ENCODE measurements at places on chromosomes 5 and 9.

DNA sequence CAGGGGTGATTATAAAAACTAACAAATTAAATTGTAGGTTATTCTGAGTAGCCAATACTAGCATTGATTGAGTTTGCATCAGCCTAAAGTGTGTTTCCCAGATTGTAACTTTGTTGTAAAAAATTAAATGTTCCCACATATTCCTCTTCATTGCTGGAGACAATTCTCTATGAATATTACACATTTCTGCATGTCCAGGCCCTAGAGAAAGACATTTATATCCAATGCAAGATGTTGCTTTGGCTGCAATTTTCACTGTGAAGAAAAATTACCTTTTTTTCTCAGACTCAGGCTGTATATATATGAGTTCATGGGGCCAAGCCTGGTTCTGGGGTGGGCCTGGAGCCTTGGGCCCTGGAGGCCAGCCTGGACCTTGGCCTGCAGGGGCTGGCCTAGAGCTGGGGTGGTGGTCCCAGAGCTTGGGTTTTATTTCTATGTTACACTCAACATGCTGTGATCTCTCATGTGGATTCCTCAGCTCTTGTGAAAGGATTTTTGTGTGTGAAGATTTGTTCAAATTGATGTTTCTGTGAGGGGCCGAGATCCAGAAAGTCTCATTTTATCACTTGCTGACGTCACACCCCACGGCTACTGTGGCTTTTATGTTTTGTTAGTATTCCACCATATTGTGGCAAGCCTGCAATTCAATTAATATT lies 232.5 kb downstream of the SPATA31A1 start:
- no peak for DNase-seq
- H3K27ac ChIP-seq, result no peak overlapping the region
- H3K27me3 ChIP-seq, result no peaks in the 10 kb centered on the region
- no peak overlapping the region for H3K4me3 ChIP-seq
- no peaks in the 10 kb centered on the region for H3K36me3 ChIP-seq
- peaks cover 4% of the 10 kb centered on the region for H3K4me1 ChIP-seq

GRCh38 chr5:15539951-15540350 lies 40.0 kb downstream of the FBXL7 start:
- H3K4me3 ChIP-seq, result no peak overlapping the region
- no peaks in the 10 kb centered on the region for H3K27me3 ChIP-seq
- no peaks in the 10 kb centered on the region for H3K36me3 ChIP-seq

- DNase-seq, result no peak
- H3K27ac ChIP-seq, result no peak overlapping the region
- H3K36me3 ChIP-seq, result no peaks in the 10 kb centered on the region
Observed at GRCh38 chr5:124231230-124231629, 515.2 kb downstream of the ZNF608 start.

- no peaks in the 10 kb centered on the region for H3K36me3 ChIP-seq
- H3K27ac ChIP-seq, result no peak overlapping the region
- no peak overlapping the region for H3K4me3 ChIP-seq
- no peaks in the 10 kb centered on the region for H3K27me3 ChIP-seq
- no peaks in the 10 kb centered on the region for H3K4me1 ChIP-seq
- no peak for DNase-seq
Observed at GRCh38 chr5:139683295-139684271, 35.4 kb downstream of the CXXC5 start.

GRCh38 chr9:101486693-101487442 lies 46.8 kb upstream of the RNF20 start:
- DNase-seq, result peak; percentile 74
- peak overlapping the region; percentile 40 for H3K27ac ChIP-seq
- H3K36me3 ChIP-seq, result no peaks in the 10 kb centered on the region
- no peaks in the 10 kb centered on the region for H3K27me3 ChIP-seq

DNA sequence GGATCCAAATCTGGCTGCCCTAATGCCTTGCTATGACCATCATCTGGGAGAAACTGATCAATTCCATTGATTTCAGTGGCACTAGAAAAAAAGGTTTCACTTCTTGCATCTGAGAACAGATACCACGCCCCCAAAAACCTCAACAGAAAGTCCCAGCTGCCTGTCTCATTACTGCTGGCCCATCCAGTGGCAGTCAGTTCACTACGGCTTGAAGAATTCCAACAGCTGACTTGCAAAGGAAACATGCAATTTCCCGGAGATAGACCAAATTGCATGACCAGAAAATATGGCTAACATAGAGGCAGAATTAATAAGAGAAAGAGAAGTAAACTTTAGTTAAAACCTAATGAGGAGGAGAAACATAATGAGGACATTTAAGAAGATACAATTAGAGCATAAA lies 48.6 kb downstream of the UGCG start:
- no peaks in the 10 kb centered on the region for H3K36me3 ChIP-seq
- no peak overlapping the region for H3K4me3 ChIP-seq
- no peaks in the 10 kb centered on the region for H3K27me3 ChIP-seq
- H3K4me1 ChIP-seq, result no peaks in the 10 kb centered on the region
- no peak for DNase-seq

- no peaks in the 10 kb centered on the region for H3K27me3 ChIP-seq
- no peak overlapping the region for H3K4me3 ChIP-seq
- peak overlapping the region; percentile 29 for H3K27ac ChIP-seq
- peaks cover 16% of the 10 kb centered on the region for H3K4me1 ChIP-seq
- no peak for DNase-seq
Observed at GRCh38 chr9:6787793-6788161, 30.0 kb downstream of the KDM4C start.

GRCh38 chr9:122128007-122128968 lies 31.3 kb downstream of the NDUFA8 start:
- no peak overlapping the region for H3K4me3 ChIP-seq
- H3K27me3 ChIP-seq, result no peaks in the 10 kb centered on the region
- H3K27ac ChIP-seq, result no peak overlapping the region
- peaks cover 11% of the 10 kb centered on the region for H3K4me1 ChIP-seq

DNA sequence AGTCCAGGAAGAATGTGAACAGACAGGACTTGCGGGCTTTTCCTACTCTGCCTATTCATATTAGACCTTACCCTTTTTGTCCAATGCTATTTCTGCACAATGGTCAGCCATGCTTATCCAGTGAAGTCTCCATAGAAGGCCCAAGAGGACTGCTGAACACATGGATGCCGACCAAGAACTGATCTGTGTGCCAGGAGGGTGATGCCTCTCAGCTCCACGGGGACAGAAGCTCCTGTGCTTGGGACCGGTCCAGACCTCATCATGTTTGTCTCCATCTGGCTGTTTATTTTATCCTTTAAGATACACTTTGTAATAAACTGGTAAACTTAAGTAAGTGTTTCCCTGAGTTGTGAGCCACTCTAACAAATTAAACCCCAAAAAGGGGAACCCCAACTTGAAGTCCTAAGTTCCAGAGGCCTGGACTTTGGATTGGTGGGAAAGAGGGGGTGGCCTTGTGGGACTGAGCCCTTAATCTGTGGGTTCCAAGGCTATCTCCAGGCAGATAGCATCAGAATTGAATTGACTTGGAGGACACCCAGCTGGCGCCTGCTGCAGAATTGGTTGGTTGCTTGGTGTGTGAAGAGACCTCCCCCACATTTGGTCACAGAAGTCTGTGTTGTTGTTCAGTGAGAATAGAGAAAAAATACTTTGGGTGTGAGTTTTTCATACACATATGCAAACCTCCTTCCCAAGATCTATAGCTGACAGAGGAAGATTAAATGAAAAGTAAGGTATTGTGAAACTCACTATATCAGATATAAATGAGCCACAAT lies 57.9 kb upstream of the ANKH start:
- peak overlapping the region; percentile 24 for H3K27ac ChIP-seq
- H3K27me3 ChIP-seq, result no peaks in the 10 kb centered on the region
- peaks cover 22% of the 10 kb centered on the region for H3K4me1 ChIP-seq

GRCh38 chr5:135153661-135154060 lies 119.6 kb upstream of the PITX1 start:
- H3K4me1 ChIP-seq, result peaks cover 38% of the 10 kb centered on the region
- H3K36me3 ChIP-seq, result no peaks in the 10 kb centered on the region
- H3K27me3 ChIP-seq, result no peaks in the 10 kb centered on the region
- DNase-seq, result peak; percentile 59
- H3K4me3 ChIP-seq, result no peak overlapping the region

DNA sequence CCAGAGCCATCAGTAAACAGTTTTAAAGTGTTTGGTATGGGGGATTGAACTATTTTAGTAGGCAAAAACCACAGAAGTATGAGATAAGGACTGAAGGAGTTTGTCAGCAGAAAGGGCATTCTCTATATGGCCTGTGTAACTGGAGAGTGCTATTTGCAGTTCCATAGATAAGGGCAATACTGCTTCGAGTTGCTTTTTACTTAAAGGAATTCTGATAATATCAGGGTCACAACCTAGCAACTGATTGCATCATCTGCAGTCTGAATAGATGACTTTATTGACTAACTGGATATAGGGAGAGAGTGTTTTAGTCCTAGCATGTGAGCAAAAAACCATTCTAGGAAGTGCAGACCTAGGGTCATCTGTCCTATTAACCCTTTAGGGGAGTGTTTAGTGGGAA lies 645.2 kb upstream of the PTPRD start:
- no peak overlapping the region for H3K4me3 ChIP-seq
- no peaks in the 10 kb centered on the region for H3K27me3 ChIP-seq
- no peak overlapping the region for H3K27ac ChIP-seq
- no peaks in the 10 kb centered on the region for H3K4me1 ChIP-seq

DNA sequence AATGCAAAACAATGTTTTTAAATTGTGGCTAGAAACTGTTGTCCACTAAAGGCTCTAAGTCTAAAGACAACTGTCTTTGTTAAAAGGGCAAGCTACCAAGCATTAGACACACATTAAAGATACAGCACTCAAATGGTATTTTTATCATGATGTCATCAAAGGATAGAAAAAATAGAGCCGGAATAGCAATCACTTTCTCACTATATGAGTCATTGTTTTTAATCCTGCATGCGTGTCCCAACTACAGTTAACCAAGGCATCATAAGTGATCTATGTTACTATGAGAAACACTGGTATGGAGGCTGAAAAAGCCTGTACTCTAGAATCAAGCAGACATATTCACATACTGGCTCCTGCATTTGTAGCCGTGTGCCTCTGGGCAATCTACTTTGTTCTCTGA lies 1.9 kb upstream of the PJA2 start:
- H3K27ac ChIP-seq, result peak overlapping the region; percentile 93
- DNase-seq, result no peak
- no peak overlapping the region for H3K4me3 ChIP-seq
- peaks cover 23% of the 10 kb centered on the region for H3K4me1 ChIP-seq
- peaks cover 9% of the 10 kb centered on the region for H3K36me3 ChIP-seq

DNA sequence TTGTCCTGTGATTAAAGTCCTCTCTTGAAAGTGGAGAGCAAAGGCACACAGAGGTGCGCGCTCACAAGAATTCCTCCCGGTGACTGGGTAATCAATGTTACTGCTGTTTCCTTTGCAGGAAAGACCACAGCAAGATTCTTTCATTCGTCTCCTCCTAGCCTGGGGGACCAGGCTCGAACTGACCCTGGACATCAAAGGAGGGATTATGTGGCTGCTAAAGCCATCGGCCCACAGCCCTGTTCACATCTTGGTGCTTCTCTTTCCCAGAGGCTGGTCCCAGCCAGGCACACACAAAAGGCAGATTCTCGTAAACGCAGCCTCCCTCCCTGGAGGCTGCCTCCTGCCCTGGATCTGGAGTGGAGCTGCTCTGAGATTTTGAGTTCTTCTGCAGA lies 230.9 kb downstream of the FANCC start:
- no peak overlapping the region for H3K27ac ChIP-seq
- H3K4me3 ChIP-seq, result no peak overlapping the region
- H3K4me1 ChIP-seq, result peaks cover 9% of the 10 kb centered on the region
- H3K36me3 ChIP-seq, result peaks cover 44% of the 10 kb centered on the region
- no peaks in the 10 kb centered on the region for H3K27me3 ChIP-seq
- no peak for DNase-seq

DNA sequence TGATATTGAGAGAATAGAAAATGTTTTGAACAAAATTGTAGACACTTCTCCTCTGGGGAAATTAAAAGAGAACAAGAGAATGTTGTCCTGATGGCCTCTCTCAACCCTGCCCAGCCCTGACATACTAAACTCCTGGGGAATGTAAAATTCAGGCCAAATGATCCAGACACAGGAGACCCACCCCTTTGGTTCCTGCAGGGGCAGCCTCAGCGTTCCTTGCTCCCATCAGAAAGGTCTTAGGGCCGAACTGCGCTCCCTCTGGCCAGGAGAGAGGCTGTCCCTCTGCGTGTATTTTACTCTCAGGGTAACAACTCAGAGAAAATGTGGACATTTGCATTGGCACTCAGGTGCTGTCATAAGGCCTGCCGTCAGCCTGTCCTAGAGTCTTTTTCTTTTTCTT lies 616.3 kb upstream of the KLF4 start:
- H3K4me3 ChIP-seq, result no peak overlapping the region
- no peaks in the 10 kb centered on the region for H3K27me3 ChIP-seq
- no peak overlapping the region for H3K27ac ChIP-seq
- peaks cover 8% of the 10 kb centered on the region for H3K4me1 ChIP-seq
- no peak for DNase-seq

- no peaks in the 10 kb centered on the region for H3K4me1 ChIP-seq
- no peak for DNase-seq
- no peak overlapping the region for H3K4me3 ChIP-seq
- H3K27me3 ChIP-seq, result no peaks in the 10 kb centered on the region
- H3K27ac ChIP-seq, result no peak overlapping the region
- H3K36me3 ChIP-seq, result peaks cover 18% of the 10 kb centered on the region
Observed at GRCh38 chr5:60886158-60886557, 42.1 kb upstream of the ELOVL7 start.

DNA sequence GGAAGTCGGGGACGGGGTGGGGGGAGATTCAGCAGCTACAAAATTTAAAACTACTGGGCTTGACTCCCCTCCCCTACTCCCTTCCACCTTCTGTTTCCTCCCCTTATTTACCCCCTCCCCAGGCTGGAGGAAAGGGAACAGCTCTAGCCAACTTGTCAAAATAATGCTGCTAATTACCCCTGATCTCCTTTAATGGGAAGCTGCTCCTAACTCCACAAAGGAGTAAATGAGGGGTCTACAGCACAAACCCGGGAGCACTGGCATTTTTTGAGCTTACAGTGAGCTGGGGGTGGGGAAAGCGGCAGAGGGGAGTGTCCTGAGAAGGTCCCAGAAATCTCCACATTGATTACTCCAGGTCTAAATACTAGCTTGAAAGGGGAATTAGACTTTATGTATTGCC lies 3.1 kb downstream of the PTCH1 start:
- no peaks in the 10 kb centered on the region for H3K36me3 ChIP-seq
- H3K27me3 ChIP-seq, result no peaks in the 10 kb centered on the region
- no peak overlapping the region for H3K4me3 ChIP-seq

DNA sequence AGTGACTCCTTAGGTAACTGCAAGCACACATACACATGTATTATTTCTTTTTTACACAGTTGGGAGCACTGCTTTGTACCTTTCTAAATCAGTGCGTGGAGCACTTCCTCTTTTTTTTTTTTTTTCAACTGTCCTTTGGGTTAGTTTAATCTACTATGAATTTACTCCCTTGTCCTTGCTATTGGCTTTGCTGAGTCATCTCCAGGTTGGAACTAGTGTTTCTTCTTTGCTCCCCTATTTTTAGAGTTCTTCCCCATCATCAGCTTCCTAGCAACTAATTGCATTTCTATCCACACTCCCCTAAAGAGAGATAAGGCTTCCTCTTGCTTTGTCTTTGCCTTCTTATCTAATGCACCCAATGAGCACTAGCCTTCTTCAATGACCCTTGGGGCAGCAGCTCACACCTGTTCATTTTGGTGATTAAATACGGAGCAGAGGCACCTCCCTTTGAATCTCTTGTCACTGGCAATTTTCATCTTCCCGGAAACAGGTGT lies 24.3 kb downstream of the S100Z start:
- no peak for DNase-seq
- no peak overlapping the region for H3K4me3 ChIP-seq
- H3K36me3 ChIP-seq, result no peaks in the 10 kb centered on the region
- no peaks in the 10 kb centered on the region for H3K4me1 ChIP-seq

GRCh38 chr9:36237230-36237629 lies 21.0 kb downstream of the GNE start:
- no peak overlapping the region for H3K4me3 ChIP-seq
- no peak for DNase-seq
- H3K27me3 ChIP-seq, result no peaks in the 10 kb centered on the region
- H3K27ac ChIP-seq, result no peak overlapping the region
- peaks cover 54% of the 10 kb centered on the region for H3K36me3 ChIP-seq
- no peaks in the 10 kb centered on the region for H3K4me1 ChIP-seq
